Right lung (tissue), 10 donors: ENCODE measurements at places on chromosomes 12 and 14. TPM values are rescaled to one million over a fixed set of nuclear protein-coding genes. Genes with fewer than 3 reads are reported as not detected.

RAPGEF3 gene
- 20.3 TPM for polyA plus RNA-seq

SCNN1A gene
- 2.9 TPM for polyA plus RNA-seq

MIP gene
- 0.15 TPM for polyA plus RNA-seq

AMHR2 gene
- polyA plus RNA-seq = 2.1 TPM

B4GALNT3 gene
- polyA plus RNA-seq = 7.6 TPM

ATP23 gene
- 7.2 TPM for polyA plus RNA-seq
